Stimulated activated CD4-positive, alpha-beta T cell treated with anti-CD3 and anti-CD28 coated beads, Interleukin-4, amount 100 ng/mL, for 1 hour (primary cell): ENCODE measurements at places on chromosomes 12 and 14.

DNA sequence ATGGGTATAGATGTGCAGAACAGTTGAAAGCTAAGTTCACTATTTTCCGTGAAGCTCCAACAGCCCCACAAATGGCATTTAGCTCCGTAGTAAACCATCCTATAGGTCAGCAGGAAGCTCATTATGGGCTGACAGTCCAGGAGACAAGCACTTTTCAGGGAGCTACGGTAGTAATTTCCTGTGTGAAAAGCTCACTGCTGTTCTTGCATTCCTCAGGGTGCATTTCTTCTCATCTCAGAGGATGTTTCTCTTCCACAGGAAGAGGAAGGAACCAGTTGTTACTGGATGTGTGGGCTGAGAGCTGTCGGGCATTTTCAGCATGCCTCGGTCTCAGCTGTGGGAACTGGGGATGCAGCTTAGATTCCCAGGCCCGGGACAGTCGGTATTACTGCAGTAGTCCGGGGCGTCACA is 72.8 kb downstream of the GALNT4 start:
- no peak for DNase-seq

DNA sequence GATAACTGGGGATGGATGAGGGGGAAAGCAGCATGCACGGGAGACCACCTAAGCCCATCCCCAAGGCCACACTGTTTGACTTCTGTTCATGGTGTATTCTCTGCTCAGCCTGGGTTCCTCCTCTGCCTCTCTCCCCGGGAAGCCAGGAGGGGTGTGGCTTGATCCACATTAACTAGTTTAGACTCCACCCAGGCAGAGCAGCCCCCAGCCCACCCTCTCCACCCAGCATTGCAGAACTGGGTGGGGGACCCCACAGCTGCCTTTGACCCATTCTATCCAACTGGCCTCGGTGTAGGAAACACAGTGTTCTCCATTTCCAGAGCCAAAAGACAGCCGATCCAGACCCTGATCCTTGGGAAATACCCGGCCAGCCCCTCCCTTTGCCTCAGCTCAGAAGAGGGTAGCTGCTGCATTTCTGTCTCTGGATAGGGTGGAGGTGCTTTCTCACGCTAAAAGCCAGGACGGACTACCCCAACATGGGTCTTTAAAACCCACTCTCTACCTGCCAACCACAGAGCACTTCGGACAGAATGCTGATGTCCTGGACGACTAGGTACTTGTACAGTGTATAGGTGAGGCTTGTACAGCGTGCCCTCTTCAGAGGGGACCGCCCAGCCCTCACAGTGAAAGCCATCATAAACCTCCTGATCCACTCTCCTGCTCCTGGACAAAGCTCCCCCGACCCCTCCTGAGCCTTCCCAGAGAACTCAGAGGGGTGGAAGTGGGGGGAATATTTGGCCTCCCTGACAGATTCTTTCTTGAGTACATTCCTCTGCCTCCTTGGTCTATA is 9.4 kb downstream of the SPRYD3 start:
- no peak for DNase-seq

DNA sequence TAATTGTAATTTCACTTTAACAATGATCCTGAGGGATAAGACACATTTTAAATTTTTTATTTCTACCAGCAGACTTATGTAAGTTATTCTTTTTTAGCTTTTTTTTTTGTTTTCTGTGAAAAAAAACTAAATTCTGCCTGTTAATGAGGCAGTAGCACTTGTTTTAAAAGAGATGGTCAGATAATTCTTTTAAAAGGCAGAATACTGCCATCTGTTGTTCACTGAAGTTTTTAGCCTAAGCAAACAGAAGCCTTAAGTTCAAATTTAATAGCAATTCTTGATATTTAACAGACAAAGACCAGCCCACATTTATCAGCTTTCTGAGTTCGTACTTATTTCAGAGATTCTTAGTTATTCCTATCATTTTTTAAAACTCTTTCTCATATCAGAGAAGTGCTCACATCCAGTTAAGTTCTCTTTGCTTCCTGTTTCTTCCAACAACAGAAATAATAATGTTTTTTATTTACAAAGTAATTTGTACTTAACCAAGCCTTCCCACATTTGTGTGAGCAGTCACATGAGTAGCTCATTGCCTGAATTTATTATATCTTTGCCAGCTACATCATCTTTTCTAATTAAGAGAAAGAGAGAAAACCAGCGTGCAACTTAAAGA is 93.4 kb upstream of the SLCO1C1 start:
- DNase-seq = no peak

GRCh38 chr14:96001866-96002497 is 37.2 kb upstream of the C14orf132 start:
- no peak for DNase-seq

DNA sequence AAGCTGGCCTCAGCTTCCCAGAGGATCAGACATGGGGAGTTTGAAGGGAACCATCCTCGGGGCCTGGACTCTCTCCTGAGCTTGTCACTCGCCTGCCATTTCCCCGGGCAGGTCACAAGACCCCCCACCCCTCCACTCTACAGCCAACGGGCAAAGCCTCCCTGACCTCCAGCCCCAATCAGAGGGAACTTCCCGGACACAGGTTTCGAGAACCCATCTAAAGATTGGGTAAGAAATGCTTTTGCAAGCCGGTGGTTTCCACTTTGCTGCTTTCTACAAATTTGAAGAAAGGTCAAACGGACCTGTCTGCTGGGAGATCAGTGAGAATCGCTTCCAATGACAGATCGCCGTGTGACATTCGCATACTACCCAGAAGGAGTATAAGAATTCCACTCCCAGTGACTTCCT is 89.6 kb downstream of the SCARB1 start:
- no peak for DNase-seq

DNA sequence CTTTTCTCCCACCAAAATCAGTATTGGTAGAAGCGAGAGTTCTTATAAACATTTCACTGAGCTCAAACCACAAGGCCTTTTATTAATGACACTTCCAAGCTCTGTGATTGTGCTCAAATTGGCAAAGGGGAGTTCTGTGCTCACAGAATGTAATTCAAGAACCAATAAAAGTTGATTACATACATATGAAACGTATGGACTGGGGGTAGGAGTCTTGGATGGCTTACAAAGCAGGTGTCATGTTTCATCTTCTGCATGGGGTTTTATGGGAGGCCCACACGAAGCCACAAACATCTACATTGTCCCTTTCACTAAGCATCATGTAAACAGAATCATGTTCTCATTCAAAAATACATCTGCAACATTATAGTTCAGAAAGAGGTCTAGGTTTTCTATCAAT is 828.3 kb downstream of the VRK1 start:
- no peak for DNase-seq

DNA sequence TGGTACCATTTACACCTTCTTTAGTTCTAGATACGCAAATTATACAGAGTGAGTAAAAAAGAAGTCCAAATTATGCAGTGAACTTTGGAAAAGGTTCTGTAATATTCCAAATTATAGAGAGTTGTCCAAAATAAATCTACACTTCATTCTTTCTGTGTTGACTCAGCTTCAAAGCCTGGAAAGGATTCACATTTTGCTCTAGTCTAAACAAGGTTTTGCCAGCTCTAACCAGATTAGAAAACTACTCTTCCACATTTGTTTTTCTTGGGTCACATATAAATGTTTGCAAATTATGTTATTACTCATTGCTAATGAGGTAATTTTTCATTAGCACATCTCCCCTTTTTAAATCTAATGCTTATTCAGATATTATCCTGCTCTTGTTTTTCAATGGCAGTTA is 1562.4 kb upstream of the SEL1L start:
- DNase-seq = no peak

DNA sequence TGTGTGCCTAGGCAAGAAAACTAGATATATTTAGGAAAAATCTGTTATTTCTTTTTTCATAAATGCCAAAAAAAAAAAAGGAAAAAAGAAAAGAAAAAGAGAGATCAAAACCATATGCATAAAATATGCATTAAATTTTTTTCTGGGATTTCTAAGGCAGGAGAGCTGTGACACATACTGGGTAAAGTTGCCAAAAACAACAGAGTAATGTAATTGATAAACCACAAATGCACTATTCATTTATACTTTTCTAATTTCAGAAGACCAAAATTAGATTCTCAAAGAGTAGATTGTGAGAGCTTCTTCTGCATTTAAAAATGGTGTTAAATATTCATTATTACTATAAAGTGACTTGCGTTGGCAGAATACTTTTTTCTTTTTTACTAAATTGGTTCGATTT is 673.8 kb upstream of the MGAT4C start:
- no peak for DNase-seq

DNA sequence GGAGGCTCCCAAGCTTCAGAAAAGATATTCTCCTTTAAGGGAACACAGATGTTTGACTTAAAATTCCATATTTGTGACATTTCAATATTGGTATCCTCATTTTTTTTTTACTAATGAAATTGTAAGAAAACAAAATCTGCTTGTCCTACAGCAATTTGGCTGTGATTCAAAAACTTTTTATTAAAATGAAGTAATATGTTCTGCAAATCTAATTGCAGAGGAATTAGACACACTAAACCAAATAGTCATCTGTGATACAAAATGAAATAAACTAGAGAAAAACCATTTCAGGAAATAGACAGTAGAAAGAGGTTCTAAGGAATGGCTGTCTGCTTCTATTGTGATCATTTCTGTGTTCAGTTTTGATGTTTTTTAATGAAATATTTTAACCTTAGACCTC is 50.1 kb upstream of the HIF1A start:
- DNase-seq = no peak

GRCh38 chr12:103667125-103667524 is 80.1 kb downstream of the STAB2 start:
- DNase-seq = no peak

DNA sequence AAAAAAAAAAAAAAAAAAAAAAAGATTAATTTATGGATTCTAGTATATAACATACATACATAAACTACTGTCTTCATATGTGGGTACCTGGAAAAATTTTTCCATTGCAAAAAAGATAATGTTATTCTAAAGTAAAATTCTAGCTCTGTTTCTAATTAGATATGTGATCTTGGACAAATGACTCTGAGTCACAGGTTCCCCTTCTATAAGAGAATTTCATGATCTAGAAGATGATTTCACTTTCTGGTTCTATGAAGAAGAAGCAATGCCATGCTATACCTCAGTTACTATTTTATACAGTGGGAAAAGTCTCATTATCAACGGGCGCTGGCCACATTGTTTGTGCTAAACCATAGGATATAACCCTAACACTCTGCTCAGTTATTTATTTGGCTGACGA is 351.3 kb downstream of the ZFP36L1 start:
- DNase-seq = no peak

- no peak for DNase-seq
Measured at GRCh38 chr12:67388331-67389138, 119.4 kb downstream of the CAND1 start.

GRCh38 chr12:72105849-72106248 is 166.3 kb upstream of the TRHDE start:
- no peak for DNase-seq

GRCh38 chr14:22168092-22168955 is 420.7 kb downstream of the DAD1 start:
- no peak for DNase-seq

- DNase-seq = peak; percentile 56
Measured at GRCh38 chr14:102568115-102568614, 24.3 kb upstream of the RCOR1 start.

DNA sequence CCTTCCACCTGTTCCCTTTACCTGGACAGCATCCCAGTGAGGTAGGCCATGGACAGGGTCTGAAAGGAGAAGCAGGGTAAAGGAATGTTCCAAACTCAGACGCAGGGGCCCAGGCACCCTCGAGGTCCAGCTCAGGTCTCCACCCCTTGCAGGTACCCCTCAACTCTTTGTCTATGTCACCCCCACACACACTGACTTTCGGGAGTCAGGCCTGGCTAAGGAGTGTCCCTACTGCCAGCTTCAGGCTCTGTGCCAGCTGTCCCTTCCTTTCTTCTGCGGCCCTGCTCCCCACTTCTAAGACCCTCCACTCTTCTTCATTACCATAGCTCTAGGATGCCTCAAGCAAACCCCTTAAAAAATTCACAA is 13.6 kb downstream of the FAIM2 start:
- no peak for DNase-seq

DNA sequence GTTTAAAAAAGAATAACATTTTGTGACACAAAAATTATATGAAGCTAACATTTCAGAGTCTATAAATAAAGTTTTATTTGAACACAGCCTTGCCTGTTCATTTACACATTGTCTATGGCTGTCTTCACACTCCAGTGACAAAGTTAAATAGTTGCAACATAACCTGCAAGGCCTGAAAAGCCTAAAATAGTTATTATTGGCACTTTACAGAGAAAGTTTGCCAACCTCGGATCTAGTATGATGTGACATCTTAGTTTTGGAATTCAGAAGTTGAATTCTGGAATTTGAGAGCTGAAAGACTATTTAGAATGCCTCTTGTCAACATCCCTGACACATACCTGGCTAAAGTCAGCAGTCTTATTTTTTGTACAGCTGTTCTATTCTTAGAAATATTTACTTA is 68.3 kb downstream of the DYRK2 start:
- DNase-seq = no peak

- DNase-seq = no peak
Measured at GRCh38 chr12:57738661-57739237, at the start of gene AGAP2. TSS of gene AGAP2 (minus strand) at chr12:57738742. CDS start at chr12:57738246, 496 bp downstream.

DNA sequence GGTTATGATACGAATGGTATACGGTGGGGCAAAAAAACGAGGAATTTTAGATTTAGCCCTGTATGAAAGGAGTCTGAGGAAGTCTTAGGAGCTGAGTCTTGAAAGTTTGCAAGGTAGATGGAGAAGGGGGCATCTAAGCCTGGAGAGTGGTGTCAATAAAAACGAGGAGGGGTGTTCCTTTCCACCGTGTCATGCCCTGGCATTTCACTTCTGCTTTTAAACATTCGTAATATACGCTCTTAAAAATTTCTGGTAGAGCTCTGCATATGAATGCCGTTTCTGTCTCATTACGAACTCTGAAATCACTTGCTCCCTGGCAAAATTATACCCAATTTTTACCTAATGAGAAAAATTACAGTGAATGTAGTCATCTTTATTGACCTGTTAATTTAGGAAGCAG is 170.2 kb downstream of the ERC1 start:
- no peak for DNase-seq

GRCh38 chr14:99234961-99235571 is 36.9 kb downstream of the BCL11B start:
- DNase-seq = peak; percentile 89

DNA sequence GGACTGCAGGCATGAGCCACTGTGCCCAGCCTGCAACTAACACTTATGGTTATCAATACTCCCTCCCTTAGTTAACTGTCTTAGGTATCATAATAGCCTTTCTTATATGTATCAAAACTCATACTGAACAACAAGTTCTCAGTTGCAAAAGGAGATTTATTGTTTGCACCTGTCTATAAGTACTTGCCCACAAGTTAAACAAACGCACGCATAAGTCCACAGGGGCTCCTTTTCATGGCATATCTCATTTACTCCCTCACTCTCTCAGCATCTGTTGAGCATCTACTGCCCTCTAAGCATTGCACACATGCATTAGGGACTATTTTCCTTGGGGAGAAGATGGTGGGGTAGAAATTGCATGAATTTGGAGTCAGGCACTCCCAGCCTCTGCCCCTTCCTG is 46.7 kb upstream of the CORO1C start:
- DNase-seq = no peak

DNA sequence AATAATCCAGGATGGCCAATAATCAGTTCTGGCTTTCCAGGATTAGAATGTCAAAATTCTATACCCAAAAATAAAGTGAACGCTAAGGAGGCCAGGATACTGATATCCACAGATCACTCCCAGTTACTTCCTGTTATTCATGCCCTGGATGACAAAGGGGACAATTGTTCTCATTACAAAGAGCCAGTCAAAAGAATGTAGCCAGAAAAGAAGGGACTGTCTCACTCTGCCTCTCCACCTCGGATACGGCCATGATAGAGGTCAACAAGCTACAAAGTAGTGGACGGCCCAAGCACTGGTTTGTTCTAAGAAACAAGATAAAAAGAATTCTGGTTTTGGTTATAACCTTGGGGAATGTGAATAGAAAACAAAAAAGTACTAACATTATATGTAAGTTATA is 116.1 kb upstream of the ATF7IP start:
- no peak for DNase-seq
